ENCODE measurements at places on chromosomes 12 and 14. TPM values are rescaled to one million over a fixed set of nuclear protein-coding genes. Genes with fewer than 3 reads are reported as not detected.

KCNMB4 gene
- 4.0 TPM for total RNA-seq

- no peaks in the 10 kb centered on the region for H3K27me3 ChIP-seq
- H3K4me1 ChIP-seq = peaks cover 34% of the 10 kb centered on the region
These were observed 394 bp upstream of the AMIGO2 start for GRCh38 chr12:47079981-47080724.

- no peak for ATAC-seq
- no peaks in the 10 kb centered on the region for H3K36me3 ChIP-seq
- no peak overlapping the region for H3K4me3 ChIP-seq
These were observed 14.1 kb upstream of the NT5DC3 start for GRCh38 chr12:103855036-103855712.

- no peaks in the 10 kb centered on the region for H3K36me3 ChIP-seq
- no peaks in the 10 kb centered on the region for H3K4me1 ChIP-seq
- H3K27me3 ChIP-seq = peaks cover 50% of the 10 kb centered on the region
- H3K27ac ChIP-seq = no peak overlapping the region
- ATAC-seq = no peak
These were observed 86.1 kb downstream of the ALG10 start for GRCh38 chr12:34108405-34108803.

DNA sequence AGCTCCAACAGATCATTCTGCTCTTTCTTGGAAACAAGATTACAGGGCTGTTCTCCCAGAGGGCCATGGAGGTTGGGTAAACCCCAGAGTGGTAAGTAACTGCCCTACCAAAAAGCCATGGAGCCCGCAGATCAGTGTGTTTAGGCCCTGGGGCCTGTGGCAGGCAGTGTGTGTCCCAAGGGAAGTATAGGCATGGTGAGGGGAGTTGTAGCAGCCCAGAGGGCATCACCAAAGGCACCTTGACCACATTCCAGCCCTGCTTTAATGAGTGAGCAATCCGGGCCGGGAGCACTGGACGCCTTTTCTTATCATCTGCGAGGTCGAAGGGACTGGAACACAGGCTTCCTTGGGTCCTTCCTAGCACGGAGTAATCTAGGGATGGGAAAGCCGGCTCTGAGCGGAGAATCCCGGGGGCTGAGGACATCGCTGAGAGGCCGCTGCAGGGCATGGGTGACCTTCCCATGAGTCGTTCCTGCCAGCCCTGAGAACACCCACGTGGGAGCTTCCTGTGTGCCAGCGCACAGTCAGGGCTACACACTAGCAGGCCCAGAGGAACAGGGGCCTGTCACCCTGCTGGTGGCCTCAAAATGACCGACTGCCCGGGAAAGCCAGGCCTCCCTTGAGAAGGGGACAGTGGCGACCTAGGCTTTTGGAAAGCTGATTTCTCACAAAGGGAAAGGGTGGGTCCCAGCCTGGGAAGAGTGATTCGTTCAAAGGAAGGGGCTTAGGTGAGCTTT lies 91.3 kb downstream of the NINJ2 start:
- no peaks in the 10 kb centered on the region for H3K36me3 ChIP-seq
- peak overlapping the region; percentile 94 for H3K27ac ChIP-seq
- ATAC-seq = no peak
- no peaks in the 10 kb centered on the region for H3K27me3 ChIP-seq

DNA sequence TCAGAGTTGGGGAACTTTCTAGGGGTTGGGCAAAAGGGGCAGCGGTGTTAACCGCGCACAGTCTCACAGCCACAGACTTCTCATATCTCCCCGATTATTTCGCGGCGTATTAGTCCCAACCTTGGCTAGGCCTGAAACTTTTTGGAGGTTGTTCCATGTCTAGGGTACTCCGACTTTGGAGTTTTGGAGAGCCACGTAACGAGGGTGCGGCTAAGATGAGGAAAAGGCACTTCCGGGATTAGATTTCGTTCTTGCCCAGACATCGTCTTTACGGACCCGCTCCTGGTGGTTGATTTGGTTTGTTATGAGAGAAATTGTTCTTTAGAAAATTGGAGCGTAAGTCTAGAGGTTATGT lies 513 bp downstream of the CCNK start:
- H3K4me3 ChIP-seq = peak overlapping the region; percentile 95
- ATAC-seq = no peak
- no peaks in the 10 kb centered on the region for H3K27me3 ChIP-seq
- no peaks in the 10 kb centered on the region for H3K4me1 ChIP-seq
